Esophagus muscularis mucosa (tissue), 4 donors: ENCODE measurements at places on chromosomes 2 and 18. TPM values are rescaled to one million over a fixed set of nuclear protein-coding genes. Genes with fewer than 3 reads are reported as not detected.

The RNF125 gene
- total RNA-seq: 3.3 TPM

The PAIP2B gene
- total RNA-seq: 11.9 TPM

The ZNF521 gene
- 20.6 TPM for total RNA-seq

The SH2D6 gene
- not detected for total RNA-seq

The NOL4 gene
- not detected for total RNA-seq

The CFC1 gene
- total RNA-seq: not detected

The TDRD15 gene
- total RNA-seq: not detected

The SERPINB8 gene
- 6.2 TPM for total RNA-seq

The DRC1 gene
- 0.45 TPM for total RNA-seq

The MAL gene
- total RNA-seq: 23.3 TPM

The CABLES1 gene
- total RNA-seq: 5.6 TPM

The LCLAT1 gene
- 32.5 TPM for total RNA-seq

The AQP12A gene
- not detected for total RNA-seq

DNA sequence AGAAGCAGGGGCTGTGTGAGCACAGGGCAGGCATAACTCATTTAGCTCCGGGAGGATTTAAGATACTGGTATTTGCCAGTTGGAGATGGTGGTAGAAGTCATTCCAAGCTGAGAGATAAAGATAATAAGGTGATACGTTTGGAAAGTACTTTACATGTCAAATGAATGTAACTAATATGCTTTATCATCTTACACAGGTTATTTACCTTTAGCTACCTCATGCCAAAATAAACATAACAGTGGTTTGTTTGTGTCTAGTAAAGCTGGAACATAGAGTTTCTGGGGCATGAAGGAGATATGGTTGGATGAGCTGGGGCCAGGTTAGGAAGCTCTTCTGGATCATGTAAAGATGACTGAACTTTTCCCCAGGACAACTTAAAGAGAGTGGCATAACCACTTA lies 126.9 kb upstream of the PIK3C3 start:
- H3K27ac ChIP-seq: no peak overlapping the region
- no peak for DNase-seq
- no peaks in the 10 kb centered on the region for H3K4me1 ChIP-seq
- no peaks in the 10 kb centered on the region for H3K27me3 ChIP-seq

- no peaks in the 10 kb centered on the region for H3K27me3 ChIP-seq
- DNase-seq: no peak
- no peaks in the 10 kb centered on the region for H3K4me1 ChIP-seq
- no peak overlapping the region for H3K4me3 ChIP-seq
These were observed 17.1 kb upstream of the SOCS6 start for GRCh38 chr18:70271742-70272141.

DNA sequence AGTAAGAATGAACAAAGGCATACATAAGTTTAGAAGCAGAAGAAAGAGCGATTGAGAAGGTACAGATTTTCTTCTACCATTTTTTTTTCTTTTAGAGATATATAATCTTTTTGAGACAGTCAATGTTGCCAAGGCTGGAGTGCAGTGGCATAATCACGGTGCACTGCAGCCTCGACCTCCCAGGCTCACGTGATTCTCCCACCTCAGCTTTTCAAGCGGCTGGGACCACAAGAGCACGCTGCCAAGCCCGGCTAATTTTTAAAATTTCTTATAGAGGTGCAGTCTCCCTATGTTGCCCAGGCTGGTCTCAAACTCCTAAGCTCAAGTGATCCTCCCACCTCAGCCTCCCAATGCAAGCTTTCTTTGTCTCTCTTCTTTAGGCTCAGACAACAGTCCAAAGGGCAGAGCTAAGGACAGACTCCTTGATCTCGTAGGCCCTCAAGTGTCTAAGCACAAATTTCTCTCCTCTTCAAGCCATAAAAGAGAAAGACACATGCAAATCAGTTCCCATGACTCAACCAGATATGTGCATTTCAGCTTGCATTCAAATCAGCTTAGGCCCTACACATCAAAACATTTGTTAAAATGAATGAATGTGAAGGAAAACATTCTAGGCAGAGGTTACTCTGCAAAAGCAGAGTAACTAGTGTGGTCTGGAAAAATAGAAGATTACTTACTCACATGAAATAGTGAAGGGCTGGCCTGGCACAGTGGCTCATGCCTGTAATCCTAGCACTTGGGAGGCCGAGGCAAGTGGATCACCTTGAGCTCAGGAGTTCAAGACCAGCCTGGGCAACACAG lies 18.0 kb downstream of the ITSN2 start:
- no peaks in the 10 kb centered on the region for H3K36me3 ChIP-seq
- no peaks in the 10 kb centered on the region for H3K27me3 ChIP-seq
- no peak for DNase-seq
- H3K4me1 ChIP-seq: peaks cover 40% of the 10 kb centered on the region
- H3K4me3 ChIP-seq: no peak overlapping the region

- H3K27me3 ChIP-seq: no peaks in the 10 kb centered on the region
- no peak overlapping the region for H3K4me3 ChIP-seq
- peaks cover 15% of the 10 kb centered on the region for H3K4me1 ChIP-seq
- no peak overlapping the region for H3K27ac ChIP-seq
- H3K36me3 ChIP-seq: no peaks in the 10 kb centered on the region
These were observed 10.1 kb upstream of the SLC11A1 start for GRCh38 chr2:218371983-218372350.

- H3K27ac ChIP-seq: peak overlapping the region; percentile 63
- peaks cover 64% of the 10 kb centered on the region for H3K4me1 ChIP-seq
- H3K4me3 ChIP-seq: no peak overlapping the region
- no peaks in the 10 kb centered on the region for H3K27me3 ChIP-seq
- no peaks in the 10 kb centered on the region for H3K36me3 ChIP-seq
These were observed 95.3 kb downstream of the TMEM247 start for GRCh38 chr2:46574457-46575355.

DNA sequence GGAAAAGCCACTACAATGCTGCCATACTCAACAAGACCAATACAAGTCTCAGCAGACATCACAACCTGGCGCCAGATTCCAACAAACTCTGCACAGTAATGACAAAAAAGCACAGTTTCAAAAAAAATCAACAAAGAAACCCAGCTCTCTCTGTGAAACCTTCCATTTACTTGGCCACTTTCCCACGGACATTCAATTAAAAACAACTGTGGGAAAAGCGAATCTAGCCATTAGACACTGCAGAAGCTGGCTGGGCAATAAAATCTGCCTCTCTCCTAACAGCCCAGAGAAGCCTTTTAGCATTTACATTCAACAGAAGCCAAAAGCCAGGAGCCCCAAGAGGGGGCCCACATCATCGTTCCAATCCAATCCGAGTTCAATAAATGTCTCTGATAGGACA lies 128.9 kb downstream of the HDAC4 start:
- peak overlapping the region; percentile 86 for H3K27ac ChIP-seq
- H3K4me3 ChIP-seq: no peak overlapping the region
- H3K4me1 ChIP-seq: peaks cover 100% of the 10 kb centered on the region

DNA sequence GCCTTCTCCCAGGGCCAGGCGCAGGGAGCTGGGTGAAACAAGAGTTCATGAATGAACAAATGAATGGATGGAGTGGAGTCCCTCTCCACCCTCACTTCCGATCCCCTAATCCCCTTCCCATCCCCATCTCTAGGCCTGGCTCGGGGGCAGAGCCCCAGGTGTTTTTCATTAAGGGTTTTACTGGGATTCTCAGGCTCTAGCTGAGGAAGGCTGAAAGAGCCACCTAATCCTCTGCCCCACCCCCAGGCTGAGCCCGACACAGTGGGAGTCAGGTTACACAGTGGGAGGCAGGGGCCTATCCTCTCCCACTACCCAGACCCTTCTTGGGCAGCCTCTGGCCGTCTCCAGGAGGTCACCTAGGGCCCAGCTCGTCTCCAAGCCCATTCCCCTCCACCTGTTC lies 36.1 kb downstream of the SDC1 start:
- no peak overlapping the region for H3K4me3 ChIP-seq
- no peak for DNase-seq
- H3K27ac ChIP-seq: no peak overlapping the region
- H3K27me3 ChIP-seq: no peaks in the 10 kb centered on the region

GRCh38 chr2:119255760-119256581 lies 32.3 kb downstream of the STEAP3 start:
- H3K4me1 ChIP-seq: no peaks in the 10 kb centered on the region
- no peak for DNase-seq
- H3K36me3 ChIP-seq: peaks cover 12% of the 10 kb centered on the region
- H3K4me3 ChIP-seq: no peak overlapping the region

GRCh38 chr2:42914860-42915259 lies 122.5 kb upstream of the HAAO start:
- H3K36me3 ChIP-seq: no peaks in the 10 kb centered on the region
- no peak overlapping the region for H3K4me3 ChIP-seq
- H3K4me1 ChIP-seq: peaks cover 27% of the 10 kb centered on the region
- no peak overlapping the region for H3K27ac ChIP-seq

DNA sequence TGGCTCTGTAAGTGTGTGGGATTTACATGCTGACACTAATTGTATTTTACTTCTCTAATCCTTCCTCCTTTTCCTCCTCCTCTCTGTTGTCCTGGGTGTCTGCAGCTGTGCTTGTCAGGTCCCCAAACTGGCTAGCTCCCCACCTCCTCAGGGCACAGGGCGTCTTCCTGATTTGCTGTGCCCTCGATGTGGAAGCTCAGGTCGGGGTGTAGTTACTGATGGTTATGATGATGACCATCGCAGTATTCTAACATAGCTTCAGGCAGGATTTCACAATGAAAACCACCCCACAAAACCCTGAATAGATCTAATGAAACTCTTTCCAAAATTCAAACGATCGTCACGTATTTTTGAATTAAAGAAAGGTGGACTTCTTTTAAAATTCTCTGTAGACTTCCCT lies 428.4 kb downstream of the TGIF1 start:
- no peaks in the 10 kb centered on the region for H3K36me3 ChIP-seq
- no peaks in the 10 kb centered on the region for H3K4me1 ChIP-seq
- no peak overlapping the region for H3K4me3 ChIP-seq
- DNase-seq: no peak
- H3K27me3 ChIP-seq: no peaks in the 10 kb centered on the region

DNA sequence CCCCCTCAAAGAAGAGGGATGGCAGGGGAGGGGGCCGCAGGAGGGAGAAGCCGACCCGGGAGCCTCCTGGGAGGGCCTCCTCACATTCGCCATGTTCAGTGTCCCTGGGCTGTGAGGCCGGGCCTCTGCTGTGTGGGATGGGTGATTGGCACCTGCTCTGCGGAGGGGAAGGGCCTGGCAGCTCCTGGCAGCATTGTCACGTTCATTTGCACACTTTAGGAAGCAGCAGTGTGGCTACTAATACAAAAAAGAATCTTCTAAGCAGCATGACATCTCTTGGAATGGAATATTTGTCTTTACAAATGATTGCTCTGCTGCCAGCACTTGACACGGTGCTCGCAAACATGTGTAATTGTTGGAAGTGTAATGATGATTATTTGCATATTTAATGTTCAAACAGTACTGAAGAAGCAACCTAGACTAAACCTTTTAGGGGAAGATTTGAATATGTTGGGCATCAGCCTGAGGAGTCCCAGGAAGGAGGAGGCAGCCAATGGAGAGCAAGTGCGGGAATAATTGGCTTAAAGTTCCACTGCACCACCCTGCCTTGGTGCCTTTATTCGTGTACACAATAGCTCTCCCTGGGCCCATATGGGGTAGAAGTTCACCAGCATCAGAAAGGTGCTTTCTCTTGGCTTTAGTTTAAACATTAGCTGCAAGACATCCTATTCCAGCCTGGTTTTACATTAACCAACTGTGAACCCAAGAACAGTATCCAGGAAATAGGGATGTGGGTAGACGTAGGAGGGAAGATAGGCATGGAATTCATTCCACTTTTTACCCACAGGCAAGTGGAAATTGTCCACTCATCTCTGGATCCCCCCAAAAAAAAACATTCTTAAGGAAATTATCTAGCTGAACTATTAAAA lies 404.9 kb downstream of the TMEM182 start:
- no peaks in the 10 kb centered on the region for H3K36me3 ChIP-seq
- DNase-seq: peak; percentile 55
- H3K4me3 ChIP-seq: no peak overlapping the region
- no peaks in the 10 kb centered on the region for H3K27me3 ChIP-seq
- H3K4me1 ChIP-seq: no peaks in the 10 kb centered on the region

GRCh38 chr2:124325667-124326440 lies 300.8 kb downstream of the CNTNAP5 start:
- H3K4me3 ChIP-seq: no peak overlapping the region
- no peaks in the 10 kb centered on the region for H3K36me3 ChIP-seq
- no peaks in the 10 kb centered on the region for H3K4me1 ChIP-seq

- no peaks in the 10 kb centered on the region for H3K36me3 ChIP-seq
- no peak for DNase-seq
- H3K27me3 ChIP-seq: no peaks in the 10 kb centered on the region
- H3K27ac ChIP-seq: no peak overlapping the region
These were observed 402.0 kb downstream of the ALK start for GRCh38 chr2:29519338-29519925.

GRCh38 chr18:31207391-31207790 lies 44.7 kb upstream of the DSC1 start:
- no peaks in the 10 kb centered on the region for H3K4me1 ChIP-seq
- DNase-seq: no peak
- no peak overlapping the region for H3K4me3 ChIP-seq

DNA sequence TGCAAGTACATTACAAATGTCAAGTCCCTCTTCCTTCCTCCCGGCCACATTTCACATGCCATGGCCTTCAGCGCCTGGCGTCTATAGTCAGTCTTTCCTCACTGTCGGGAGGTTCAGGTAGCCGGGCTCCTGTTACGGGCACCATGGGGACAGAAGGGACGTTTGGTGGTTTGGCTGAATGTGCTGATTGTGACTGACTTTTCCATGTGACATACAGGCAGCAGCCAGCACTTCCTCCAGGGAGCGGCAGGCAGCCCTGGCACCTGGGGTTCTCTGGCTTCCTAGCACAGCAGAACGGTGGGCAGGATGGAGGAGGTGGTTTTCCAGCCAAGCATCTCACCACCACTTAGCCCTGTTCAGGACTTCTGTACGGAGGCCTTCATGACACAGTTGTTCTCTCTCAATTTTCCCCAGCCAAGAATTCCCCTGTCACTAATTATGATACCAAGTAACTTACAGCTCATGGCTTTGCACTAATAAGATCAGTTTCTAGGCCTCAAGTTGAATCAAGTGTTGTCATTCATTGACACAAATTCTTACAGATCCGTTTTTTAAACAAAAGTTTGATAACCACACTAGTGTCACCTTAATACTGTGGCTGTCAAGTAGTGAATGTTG lies 83.9 kb upstream of the REV1 start:
- H3K27ac ChIP-seq: no peak overlapping the region
- H3K4me1 ChIP-seq: peaks cover 13% of the 10 kb centered on the region
- no peaks in the 10 kb centered on the region for H3K27me3 ChIP-seq
- H3K36me3 ChIP-seq: no peaks in the 10 kb centered on the region
- DNase-seq: no peak

GRCh38 chr2:45908316-45909170 lies 257.1 kb downstream of the PRKCE start:
- peaks cover 32% of the 10 kb centered on the region for H3K4me1 ChIP-seq
- no peak for DNase-seq
- no peak overlapping the region for H3K27ac ChIP-seq
- no peaks in the 10 kb centered on the region for H3K27me3 ChIP-seq
- H3K36me3 ChIP-seq: no peaks in the 10 kb centered on the region

- peaks cover 21% of the 10 kb centered on the region for H3K36me3 ChIP-seq
- H3K27ac ChIP-seq: peak overlapping the region; percentile 23
- H3K4me1 ChIP-seq: peaks cover 39% of the 10 kb centered on the region
These were observed 271.7 kb downstream of the TWIST2 start for GRCh38 chr2:239119346-239120126.

- H3K27ac ChIP-seq: no peak overlapping the region
- H3K4me1 ChIP-seq: no peaks in the 10 kb centered on the region
- DNase-seq: no peak
- H3K4me3 ChIP-seq: no peak overlapping the region
- no peaks in the 10 kb centered on the region for H3K27me3 ChIP-seq
These were observed 214.7 kb downstream of the BCL2 start for GRCh38 chr18:63104868-63105267.

GRCh38 chr2:1635823-1636222 lies 108.5 kb downstream of the PXDN start:
- no peak overlapping the region for H3K4me3 ChIP-seq
- no peak overlapping the region for H3K27ac ChIP-seq
- H3K36me3 ChIP-seq: peaks cover 85% of the 10 kb centered on the region
- DNase-seq: no peak
- no peaks in the 10 kb centered on the region for H3K27me3 ChIP-seq
